Endothelial cell (in vitro differentiated cells): ENCODE measurements at places on chromosomes 11 and 22. TPM values are rescaled to one million over a fixed set of nuclear protein-coding genes. Genes with fewer than 3 reads are reported as not detected.

The NXPE1 gene
- total RNA-seq = not detected

The AMPD3 gene
- total RNA-seq = 23.2 TPM

GRCh38 chr11:61949169-61950034 is 749 bp upstream of the BEST1 start:
- no peak overlapping the region for H3K27ac ChIP-seq
- H3K4me3 ChIP-seq = no peak overlapping the region
- H3K36me3 ChIP-seq = peaks cover 4% of the 10 kb centered on the region
- H3K4me1 ChIP-seq = peaks cover 3% of the 10 kb centered on the region

DNA sequence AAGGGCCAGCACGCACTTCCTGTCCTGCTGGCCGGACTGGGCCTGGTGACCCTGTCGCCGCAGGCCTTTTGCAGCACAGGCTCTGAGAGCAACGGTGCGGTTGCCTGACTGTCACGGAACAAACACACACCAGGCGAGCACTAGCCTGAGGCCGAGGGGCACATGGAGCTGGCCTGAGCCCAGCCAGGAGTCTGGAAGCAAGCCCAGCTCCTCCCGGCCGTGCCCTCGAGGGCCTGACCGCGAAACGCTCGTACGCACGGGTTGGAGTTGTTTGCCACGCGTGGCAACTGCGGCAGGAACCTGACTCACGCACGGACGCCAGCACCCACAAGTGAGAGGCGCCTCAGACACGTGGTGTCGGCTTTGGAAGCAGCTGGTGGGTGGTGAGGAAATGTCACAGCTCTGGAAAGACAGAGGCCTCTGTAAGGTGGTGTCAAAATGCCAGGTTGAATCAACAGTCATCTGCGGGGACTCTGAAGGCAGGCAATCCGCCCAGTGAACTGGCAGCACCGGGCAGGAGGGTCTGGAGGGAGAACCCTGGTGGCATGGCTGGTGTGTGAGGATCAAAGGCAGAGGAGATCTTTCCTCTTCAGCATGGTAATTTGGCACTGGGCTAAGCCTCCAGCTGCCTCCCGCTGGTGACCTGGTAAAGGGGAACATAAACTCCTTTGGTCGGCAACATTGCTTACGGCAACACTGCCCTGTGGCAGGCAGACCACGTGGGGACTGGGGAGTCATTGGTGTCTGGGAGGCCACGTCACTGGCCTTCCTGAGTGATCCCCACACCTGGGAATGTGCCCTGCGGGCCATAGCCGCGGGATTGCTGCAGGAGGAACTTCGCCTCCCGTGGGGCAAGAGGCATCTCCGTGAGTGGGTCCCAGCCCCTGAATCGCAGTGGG is 15.3 kb upstream of the IL17REL start:
- H3K27ac ChIP-seq = no peak overlapping the region
- no peak overlapping the region for H3K4me3 ChIP-seq
- DNase-seq = no peak
- no peaks in the 10 kb centered on the region for H3K4me1 ChIP-seq

GRCh38 chr22:28923826-28924732 is 40.7 kb downstream of the ZNRF3 start:
- H3K4me3 ChIP-seq = no peak overlapping the region
- no peaks in the 10 kb centered on the region for H3K27me3 ChIP-seq
- H3K36me3 ChIP-seq = no peaks in the 10 kb centered on the region

GRCh38 chr11:28463826-28464225 is 355.6 kb downstream of the METTL15 start:
- no peaks in the 10 kb centered on the region for H3K27me3 ChIP-seq
- H3K4me3 ChIP-seq = no peak overlapping the region
- no peak for DNase-seq
- no peaks in the 10 kb centered on the region for H3K36me3 ChIP-seq
